ENCODE measurements at places on chromosomes 7 and 10.

GRCh38 chr7:69937097-69937496, 338.8 kb downstream of the AUTS2 start:
- no peak for DNase-seq

DNA sequence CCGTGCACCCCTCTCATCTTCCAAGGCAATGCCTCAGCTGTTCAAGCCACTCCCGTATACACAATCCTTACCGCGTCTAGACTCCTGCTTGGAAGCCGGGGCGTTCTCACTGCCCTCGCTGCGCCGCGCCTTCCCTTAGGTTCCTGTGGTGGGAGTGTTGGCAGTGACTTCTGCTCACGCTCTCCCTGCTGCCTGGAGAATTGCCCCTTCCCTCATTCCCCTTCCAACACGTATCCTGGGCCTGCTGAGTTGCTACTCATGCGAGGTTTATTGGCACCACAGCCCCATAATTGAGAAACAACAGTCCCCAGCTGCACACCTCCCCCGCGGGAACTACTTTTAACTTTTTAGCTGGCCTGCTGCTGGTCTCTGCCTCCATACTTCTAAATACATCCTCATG, 31.9 kb downstream of the RBM17 start:
- DNase-seq, result no peak

GRCh38 chr10:124155781-124156435, 62.5 kb upstream of the CHST15 start:
- DNase-seq, result no peak

DNA sequence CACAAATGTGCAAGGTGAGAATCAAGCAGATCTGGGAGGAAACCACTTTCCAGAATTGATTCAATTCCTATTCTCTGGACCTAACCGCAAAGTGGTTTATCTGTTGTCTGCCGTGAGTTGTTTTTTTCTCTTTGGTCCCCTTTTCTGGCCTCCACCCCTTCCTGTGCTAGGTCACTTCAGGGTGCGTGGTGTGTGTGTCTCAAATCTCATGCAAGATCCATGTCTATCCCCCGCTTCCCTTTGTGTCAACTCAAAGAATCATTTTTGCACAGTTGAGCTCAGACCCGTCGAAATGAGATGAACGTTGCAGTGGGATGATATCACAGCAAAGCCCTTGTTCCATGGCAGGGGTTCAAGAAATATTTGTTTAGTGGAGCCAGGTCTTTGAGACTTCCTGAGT, 184.5 kb downstream of the GATA3 start:
- DNase-seq, result no peak

DNA sequence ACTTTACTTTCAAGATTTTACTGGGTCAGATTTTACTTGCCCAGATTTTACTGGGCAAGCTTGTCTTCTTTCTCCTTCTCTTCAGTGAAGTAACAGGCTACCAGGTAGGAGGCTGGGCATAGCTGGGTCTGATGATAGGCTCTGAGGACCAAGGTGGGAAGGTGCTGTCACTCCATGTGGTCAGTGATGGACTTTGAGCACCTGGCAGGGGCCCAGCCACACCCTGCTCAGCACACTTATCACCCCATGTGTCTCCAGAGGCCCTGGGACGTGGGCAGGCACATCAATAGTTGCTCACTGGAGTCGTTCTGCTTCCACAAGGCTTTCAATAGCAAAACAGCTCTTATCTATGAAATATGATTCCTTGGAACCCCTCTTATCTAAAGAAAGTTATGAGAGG, 70.5 kb upstream of the GPR26 start:
- DNase-seq, result no peak

- DNase-seq, result no peak
Measured at GRCh38 chr7:140016540-140016939, 46.2 kb downstream of the PARP12 start.

GRCh38 chr7:24916463-24917040, 63.4 kb downstream of the OSBPL3 start:
- no peak for DNase-seq

DNA sequence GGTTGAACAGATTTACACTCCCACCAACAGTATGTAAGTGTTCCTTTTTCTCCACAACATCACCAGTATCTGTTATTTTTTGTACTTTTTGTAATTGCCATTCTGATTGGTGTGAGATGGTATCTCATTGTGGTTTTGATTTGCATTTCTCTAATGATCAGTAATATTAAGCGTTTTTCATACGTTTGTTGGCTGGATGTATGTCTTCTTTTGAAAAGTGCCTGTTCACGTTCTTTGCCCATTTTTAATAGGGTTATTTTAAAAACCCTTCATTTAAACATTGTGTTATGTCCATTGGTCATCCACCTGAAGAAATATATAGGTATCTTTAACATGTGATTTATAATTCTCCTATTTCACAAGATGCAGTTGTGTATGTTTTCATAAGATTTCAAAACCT, 291.3 kb downstream of the SEMA3D start:
- no peak for DNase-seq

- no peak for DNase-seq
Measured at GRCh38 chr10:105398202-105398601, 757.1 kb downstream of the SORCS3 start.

- DNase-seq, result no peak
Measured at GRCh38 chr10:104501864-104502579, 139.1 kb upstream of the SORCS3 start.

- DNase-seq, result no peak
Measured at GRCh38 chr7:121755818-121756552, 117.0 kb upstream of the PTPRZ1 start.

DNA sequence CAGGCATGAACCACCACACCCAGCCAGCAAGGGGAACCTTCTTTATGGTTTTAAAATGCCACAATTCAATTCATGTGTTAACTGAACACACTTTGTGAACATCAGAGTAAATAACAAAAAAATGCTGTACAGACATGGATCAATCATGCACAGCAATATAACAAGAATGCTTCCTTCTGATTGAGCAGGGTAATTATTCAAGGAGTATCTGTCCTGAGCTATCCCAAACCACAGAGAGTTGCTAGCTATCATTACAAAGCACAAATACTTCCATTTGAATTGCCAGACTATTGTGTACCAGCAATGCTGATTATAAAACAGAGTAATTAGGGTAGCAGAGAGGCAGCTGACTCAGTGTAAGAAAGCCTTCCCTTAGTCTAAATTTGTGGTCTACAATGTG, 11.3 kb upstream of the RHOBTB1 start:
- no peak for DNase-seq

DNA sequence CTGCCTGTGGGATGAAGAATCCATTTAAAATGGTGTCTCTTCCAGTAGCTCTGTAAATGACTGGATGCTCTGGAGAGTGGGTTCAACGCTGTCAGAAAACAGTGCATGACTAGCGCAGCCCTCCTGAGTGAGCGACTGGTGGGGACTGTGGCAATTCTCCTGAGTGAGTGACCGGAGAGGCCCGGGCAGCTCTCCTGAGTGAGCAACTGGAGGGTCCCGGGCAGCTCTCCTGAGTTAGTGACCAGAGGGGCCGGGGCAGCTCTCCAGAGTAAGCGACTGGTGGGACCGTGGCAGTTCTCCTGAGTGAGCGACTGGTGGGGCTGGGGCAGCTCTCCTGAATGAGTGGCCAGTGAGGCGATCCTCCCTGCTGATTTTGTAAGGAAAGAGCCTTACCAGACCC, 85.5 kb downstream of the WDR37 start:
- DNase-seq, result no peak

DNA sequence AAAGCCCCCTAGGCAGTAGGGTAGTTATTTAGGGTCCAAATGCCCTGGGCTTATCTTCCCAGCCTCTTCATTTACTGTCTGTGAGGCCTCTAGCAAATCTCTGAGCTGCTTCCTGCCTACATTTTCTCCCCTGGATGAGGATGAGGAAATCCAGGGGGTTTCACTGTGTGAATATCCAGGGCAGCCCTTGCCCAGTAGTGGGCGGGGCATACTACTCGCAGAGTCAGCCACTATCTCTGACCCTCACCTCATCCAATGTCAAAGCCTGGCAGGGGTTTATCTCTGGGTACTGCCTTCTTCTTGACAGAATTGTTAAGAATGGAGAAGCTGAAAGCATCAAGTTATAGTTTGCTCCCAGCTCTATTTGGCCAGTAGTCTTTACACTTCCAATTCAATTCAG, 48.9 kb downstream of the CUZD1 start:
- no peak for DNase-seq

DNA sequence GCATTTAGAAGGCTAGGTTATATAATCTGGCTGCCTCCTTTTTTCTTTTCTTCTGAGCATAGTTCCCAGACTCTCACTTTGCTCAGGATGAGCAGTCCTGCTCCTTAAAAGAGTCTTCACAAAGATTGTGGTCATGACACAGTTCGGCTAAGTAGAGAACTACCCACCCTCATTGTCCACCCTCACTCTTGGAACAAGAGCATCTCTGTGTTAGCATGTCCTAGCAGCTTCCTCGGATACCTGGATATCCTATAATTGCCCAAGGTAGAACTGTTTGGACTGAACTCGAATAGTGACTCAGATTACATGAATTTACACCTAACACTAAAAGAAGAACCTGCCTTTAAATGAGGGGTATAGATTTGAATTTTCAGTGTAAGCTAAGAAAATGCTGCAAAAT, 572.0 kb downstream of the SUGCT start:
- no peak for DNase-seq

DNA sequence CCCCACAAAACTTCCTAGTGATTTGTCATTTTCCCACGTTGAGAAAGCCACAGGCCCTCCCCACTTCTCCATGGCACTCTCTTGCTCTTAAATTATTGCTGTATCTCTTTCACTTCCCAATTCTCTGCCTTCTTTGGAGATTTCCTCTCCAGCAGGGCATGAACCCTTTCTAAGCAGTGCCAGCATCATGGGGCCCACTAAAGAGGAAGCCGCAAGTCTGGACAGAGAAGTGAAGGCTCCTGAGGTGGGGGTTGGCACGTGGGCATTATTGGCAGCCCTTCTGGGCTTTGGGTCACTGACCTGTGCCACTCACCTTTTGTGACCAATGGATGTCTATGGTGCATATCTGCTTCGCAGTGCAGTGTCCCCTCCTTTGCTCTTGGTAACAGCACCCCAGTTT, 97.7 kb upstream of the TCF7L2 start:
- no peak for DNase-seq

- DNase-seq, result no peak
Measured at GRCh38 chr7:81457852-81458522, 311.9 kb downstream of the HGF start.

DNA sequence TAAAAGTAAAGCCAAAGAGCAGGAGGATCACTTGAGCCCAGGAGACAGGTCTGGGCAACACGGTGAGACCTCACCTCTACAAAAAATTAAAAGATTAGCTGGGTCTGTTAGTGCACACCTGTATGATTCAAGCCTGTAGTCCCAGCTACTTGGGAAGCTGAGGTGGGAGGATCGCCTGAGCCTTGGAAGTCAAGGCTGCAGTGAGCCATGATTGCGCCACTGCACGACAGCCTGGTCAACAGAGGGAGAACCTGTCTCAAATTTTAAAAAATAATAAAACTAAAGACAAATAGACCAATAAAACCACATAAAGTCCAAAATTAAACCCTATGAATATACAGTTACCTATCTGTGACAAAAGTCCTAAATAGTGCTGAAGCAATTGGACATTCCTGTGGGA, 3.2 kb downstream of the LMBR1 start:
- no peak for DNase-seq

- DNase-seq, result no peak
Measured at GRCh38 chr10:95810198-95810976, 54.4 kb downstream of the ENTPD1 start.

- DNase-seq, result no peak
Measured at GRCh38 chr7:27901028-27901760, 161.2 kb downstream of the TAX1BP1 start.

- no peak for DNase-seq
Measured at GRCh38 chr10:98344589-98345038, 70.4 kb downstream of the PYROXD2 start.

- no peak for DNase-seq
Measured at GRCh38 chr10:71911296-71911953, 52.8 kb upstream of the CHST3 start.

GRCh38 chr10:102455893-102456471, 4.6 kb upstream of the C10orf95 start:
- DNase-seq, result no peak

DNA sequence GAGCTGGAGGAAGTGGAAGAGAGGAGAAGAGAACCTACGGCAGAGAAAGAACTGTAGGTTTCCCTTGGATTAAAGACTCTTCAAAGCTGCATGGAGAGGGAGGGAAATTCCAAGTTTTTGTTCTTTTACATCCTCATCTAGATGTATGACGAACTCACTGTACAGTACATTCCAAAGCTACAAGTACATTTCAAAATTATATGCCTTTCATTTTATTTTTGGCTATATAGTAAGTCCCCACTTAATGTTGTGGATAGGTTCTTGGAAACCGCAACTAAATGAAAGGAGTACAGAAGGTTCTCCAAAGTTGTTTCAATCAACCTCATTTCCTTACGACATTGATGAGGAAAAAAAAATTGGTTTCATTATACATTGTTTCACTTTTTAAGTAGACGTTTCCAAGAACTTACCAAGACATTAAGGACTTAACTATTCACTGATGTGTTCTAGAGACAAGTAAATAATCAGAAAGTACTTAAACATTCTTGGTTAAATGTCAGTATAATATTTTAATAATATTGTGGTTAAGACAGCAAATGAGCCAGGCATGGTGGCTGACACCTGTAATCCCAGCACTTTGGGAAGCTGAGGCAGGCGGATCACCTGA, 16.1 kb upstream of the JMJD1C start:
- no peak for DNase-seq

- DNase-seq, result no peak
Measured at GRCh38 chr7:80520199-80520598, 8.3 kb upstream of the GNAT3 start.

DNA sequence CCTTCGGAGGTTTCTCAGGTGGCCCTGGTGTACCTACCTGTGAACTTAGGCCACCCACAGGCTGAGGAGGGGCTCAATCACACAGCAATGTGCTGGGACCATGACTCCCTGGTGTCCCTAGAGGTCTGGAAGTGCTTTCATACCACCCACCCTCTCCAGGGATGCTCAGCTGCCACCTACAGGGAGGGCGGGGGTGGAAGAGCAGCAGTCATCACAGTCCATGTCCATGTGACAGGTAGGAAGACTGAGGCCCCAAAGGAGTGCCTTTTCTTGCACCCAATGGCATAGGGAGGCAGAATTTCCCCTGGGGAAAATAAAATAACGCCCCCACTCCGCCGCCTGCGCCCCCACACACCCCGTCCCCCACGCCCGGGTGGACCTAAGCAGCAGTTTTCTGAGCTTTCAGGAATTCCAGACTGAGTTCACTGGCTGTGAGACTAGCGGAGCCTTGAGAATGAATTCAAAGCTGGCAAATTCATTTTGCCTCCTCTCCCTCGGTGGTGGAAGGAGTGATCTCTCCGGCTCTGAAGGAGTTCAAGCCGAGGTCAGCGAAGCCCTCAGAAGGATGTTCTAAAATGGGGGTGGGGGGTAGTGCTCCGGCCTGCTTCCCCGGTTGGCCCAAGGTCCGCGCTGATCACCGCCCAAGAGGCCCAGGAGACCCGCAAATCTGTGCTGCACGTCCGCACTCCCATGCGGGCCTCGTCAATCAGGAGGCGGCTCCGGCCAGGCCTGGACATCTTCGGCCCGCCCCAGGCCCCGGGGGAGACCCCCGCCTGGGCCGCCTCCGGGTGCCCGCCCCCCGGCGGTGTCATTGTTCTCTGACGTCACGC, 2.1 kb upstream of the ZMIZ1 start:
- no peak for DNase-seq
